Lower leg skin (tissue), 4 donors: ENCODE measurements at places on chromosomes 2 and 18. TPM values are rescaled to one million over a fixed set of nuclear protein-coding genes. Genes with fewer than 3 reads are reported as not detected.

DNA sequence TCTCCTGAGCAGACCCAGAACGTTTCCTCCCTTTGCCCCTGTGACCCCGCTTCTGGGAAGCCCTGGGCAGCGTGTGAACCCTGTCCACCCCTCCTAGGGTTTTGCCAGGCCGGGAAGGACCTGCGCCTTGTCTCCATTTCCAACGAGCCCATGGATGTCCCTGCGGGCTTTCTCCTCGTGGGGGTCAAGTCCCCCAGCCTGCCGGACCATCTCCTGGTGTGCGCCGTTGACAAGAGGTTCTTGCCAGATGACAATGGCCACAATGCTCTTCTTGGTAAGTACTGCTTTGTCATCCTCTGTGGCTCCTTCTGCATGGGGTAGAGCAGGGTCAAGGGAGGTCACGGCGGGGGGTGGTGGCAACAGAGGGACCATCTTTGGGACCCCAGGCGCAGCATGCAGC, 32.5 kb downstream of the GREB1 start:
- no peak for DNase-seq

DNA sequence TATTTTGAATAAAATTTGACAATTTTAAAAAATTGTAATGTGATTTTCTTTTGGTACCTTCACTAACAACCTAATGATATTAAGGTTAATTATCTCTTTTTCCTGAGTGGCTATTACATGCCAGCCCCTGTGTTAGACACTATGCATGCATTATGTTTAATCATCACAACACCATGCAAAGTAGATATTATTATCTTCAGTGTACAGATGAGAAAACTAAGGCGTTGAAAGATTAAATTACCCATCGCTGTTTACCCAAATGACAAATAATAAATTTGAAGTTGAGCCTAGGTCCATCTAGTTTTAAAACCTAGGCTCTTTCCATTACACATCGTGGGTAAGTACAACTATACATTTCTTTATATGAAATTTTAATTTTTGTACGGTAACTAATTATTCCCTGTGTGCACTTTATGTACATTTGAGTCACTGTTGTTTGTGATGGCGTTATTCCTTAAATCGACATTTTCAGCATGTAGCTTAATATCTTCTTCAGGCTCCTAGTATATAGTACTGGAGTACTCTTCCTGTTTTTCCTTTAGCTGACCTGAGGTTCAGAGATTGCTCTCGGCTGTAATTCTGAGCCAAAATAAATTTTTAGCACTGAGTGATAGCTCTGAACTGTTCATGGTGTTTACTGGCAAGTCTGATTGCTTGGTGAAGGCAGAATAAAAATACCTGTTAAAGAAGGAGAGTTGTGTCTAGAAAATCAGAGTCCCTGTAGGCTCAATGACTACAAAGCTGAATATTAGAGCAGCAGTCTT, 13.9 kb upstream of the MBD2 start:
- DNase-seq = no peak

GRCh38 chr2:218811382-218811781, 20.2 kb downstream of the PRKAG3 start:
- DNase-seq = peak; percentile 29

- no peak for DNase-seq
Measured at GRCh38 chr2:227880460-227880859, 9.0 kb downstream of the DAW1 start.

DNA sequence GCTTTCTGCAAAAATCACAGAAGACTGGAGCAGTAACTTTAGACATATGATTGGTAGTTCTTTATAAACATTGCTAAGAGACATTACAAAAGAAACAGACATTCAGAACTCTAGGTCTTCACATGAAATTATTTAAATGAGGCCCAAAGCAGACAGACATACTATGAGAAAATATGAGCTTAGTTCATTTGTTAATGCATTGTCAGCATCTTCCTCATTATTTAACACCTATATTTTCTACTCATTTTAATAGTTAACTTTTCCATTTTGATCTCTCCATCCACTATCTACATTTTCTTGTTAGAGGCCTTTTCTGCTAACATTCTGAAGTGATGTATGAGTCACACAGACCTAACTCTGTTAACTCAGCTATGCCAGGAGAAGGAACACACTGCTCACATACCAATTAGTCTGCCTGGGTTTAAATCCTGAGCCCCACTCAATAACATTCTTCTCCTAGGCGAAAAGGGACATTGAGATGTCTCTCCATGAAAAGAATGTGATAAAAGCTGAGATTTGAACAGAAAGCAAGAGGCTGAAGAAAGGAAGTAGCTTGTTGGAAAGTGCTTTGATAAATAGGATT, 400.3 kb upstream of the PKDCC start:
- no peak for DNase-seq

DNA sequence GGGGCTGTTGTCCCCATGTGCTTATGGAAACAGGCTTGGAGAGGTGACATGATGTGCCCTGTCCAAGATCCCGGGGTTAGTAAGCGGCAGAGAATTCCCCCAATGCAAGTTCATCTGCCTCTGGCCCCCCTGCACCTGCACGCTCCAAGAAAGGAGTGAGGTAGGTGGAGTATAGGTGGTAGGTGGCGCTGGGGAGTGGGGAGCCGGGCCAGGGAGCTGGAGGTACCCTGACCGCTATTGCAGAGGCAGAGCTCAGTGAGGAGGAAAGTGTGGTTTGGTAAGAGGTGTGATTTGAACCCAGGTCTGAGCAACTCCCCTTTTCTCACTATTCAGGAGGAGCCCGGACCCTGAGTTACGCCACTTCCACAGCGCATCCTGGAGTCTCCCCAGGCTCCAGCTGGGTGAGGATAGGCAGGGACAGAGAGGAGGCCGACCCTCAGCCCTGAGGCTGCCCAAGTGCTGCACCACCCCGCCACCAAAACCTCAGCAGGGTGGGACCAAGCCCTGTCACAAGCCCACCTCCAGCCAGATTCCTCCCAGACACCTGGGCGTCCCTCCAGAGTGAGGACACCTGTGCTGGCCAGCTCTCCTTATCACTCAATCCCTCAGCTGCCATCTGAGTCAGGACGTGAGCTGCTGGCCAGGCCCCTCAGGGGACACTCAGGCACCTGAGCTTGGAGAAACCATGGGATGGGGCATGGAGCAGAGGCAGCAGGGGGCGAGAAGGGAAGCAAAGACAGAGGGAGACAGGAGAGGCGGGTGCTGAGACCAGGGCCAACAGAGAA, 5.6 kb downstream of the HAAO start:
- peak; percentile 77 for DNase-seq

DNA sequence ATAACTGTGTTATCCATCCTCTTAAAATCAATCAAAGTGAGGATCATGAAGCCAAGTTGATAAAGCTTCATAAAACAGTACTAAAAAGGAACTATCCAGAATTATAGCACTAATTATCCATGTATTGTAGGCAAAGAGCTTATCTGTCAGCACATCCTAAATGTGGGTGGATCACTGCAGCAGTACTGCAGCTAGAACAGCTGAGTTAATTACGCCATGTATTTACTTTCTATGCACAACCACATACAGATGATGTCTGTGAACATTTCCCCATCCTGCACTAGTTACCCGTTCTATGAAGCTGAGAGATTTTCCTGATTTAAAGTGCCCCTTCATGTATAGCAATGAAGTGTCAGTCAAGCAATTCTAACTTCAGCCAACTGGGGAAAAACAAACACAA, 96.6 kb downstream of the RAPH1 start:
- DNase-seq = no peak

DNA sequence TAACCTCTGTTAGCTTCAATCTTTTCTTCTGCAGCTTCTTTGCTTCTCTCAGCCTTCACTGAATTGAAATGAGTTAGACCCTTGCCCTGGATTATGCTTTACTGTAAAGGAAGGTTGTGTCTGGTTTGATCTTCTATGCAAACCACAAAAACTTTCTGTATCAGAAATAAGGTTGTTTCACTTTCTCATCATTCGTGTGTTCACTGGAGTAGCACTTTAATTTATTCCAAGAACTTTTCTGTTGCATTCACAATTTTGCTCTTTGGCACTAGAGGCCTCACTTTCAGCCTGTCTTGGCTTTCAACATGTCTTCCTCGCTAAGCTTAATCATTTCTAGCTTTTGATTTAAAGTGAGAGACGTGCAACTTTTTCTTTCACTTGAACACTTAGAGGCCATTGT, 365.3 kb downstream of the TDRD15 start:
- no peak for DNase-seq

DNA sequence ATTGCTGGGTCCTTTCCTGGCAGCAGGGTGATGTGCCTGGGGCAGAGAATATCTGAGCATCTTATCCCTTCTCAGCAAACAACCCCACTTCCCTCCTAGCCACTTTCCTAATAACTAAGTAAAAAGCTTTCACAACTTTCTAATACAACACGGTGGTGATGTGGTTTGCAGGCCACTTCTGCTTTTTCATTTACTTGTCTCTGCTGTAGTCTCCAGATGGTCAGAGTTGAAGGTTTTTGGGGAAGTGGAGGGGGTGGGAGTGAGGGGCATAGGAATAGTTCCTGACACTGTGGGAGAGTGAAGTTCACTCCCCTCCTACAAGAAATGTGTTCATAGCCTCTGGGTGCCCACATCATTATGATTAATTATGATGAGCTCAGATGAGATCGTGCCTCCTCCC, 11.6 kb downstream of the OXER1 start:
- DNase-seq = no peak

DNA sequence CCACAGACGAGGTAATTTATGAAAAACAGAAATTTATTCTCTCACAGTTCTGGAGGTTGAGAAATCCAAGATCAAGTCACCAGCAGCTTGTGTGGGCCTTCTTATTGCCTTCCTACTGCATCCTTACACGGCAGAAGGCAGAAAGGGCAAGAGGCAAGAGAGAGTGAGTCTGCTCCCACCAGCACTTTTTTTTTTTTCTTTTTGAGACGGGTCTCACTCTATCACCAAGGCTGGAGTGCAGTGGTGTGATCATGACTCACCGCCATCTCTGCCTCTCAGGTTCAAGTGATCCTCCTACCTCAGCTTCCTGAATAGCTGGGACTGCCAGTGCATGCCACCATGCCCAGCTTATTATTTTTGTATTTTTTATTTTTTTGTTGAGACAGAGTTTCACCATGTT, 78.5 kb upstream of the HK2 start:
- DNase-seq = no peak

DNA sequence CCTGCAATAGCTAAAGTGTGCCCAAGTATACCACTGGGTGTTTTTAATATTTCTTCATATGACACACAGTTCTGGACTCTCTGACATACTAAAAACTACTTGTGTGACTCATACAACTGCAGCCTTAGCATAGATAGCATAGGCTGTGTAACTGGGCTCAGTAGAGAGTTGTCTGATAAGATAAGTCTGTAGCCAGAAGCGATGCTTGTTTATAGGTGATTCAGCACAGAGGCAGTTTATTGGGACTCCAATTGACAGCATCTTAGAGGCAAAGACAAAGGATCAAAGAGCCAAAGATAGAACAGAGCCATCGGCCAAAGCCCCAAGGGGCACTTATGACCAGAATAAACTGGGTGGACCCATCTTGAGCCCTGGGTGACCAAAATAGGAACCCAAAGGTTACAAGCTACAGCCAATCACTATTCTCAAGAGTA, 42.3 kb downstream of the AAK1 start:
- DNase-seq = no peak

- DNase-seq = no peak
Measured at GRCh38 chr18:62239475-62239874, 52.4 kb downstream of the RELCH start.

DNA sequence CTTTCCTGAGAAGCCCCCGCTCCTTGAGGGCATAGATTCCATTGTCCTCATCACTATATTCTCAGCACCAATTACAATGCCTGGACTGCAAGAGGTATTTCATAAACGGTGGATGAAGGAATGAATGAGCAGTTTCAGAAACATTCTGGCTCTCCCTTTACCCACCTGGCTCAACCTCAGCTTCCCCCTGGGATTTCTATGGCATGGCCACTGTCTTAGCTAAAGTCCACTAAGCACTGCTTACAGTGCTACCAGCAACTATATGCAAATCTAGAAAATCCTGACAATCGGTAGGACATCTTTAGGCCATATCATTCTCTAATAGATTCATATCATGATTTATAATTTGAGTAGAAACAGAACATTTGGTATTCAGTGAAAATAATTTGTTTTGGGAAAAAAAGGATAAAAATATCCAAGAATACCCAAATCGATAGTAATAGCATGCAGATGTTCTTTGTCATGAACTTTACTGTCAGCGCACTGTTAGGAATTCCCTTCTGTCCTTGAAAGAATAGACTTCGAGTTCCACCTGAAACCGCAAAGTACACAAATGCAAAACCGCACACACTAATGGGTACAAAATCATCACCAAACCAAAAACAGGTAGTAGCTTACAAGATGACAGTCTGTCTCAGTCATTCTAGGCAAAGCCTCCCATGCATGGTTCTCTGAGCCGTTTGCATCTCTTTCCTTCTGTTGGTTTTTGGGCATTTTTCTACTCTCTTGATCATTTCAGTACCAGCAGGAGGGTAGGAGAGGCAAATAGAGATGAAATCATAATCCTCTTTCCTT, 303.6 kb upstream of the ID2 start:
- no peak for DNase-seq

- DNase-seq = no peak
Measured at GRCh38 chr2:127014630-127015029, 92.3 kb downstream of the BIN1 start.

DNA sequence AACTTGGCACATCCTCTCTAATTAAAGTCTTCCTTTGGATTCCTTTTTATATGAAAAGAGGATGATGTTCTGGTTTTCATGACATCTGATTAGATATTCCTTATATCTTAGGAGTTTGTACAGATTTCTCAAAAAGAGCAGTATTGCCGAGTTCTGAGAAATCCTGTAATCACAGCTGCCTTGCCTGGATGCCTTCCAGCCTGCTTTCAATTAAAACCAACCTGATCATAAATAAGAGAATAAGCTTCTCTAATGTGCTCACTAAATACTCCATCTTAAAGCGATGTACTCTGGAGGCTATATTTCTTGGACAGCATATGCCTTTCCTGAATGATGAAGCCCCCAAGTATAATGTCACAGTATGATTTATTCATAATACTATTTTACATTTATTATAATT, 1203.8 kb upstream of the PIK3C3 start:
- DNase-seq = no peak

GRCh38 chr18:63373161-63373560, 6.2 kb upstream of the KDSR start:
- no peak for DNase-seq

DNA sequence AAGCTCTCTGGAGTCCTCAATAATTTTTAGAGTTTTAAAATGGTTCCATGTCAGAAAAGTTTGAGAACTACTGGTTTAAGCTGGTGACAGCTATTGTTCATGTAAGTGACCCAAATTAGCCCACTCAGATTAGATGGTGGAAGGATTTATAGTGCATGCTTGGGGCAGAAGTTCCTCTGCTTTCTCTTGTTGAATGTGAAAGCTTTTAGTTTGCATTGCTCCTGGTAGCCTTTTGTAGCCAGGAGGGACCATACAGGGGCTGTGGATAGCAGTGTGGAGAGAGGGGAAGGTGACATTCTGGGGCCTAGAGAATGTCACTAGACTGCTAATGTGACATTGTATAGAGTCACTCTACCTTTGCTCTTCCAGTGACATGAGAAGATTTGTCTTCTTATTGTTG, 40.3 kb upstream of the IGFBP5 start:
- DNase-seq = no peak

GRCh38 chr2:40160751-40161218, 291.1 kb downstream of the SLC8A1 start:
- DNase-seq = no peak

Gene GAREM1
- total RNA-seq = 41.1 TPM

Gene TMEFF2
- total RNA-seq = not detected

Gene SS18
- 130 TPM for total RNA-seq

Gene NMUR1
- total RNA-seq = 0.29 TPM

Gene TANC1
- 111 TPM for total RNA-seq

Gene AGXT
- total RNA-seq = not detected

Gene ABCA12
- 70.3 TPM for total RNA-seq

Gene SULT1C4
- 0.17 TPM for total RNA-seq
